ENCODE measurements at places on chromosomes 16 and 17.

GRCh38 chr17:409308-409847 lies 56.8 kb upstream of the RPH3AL start:
- DNase-seq, result no peak

DNA sequence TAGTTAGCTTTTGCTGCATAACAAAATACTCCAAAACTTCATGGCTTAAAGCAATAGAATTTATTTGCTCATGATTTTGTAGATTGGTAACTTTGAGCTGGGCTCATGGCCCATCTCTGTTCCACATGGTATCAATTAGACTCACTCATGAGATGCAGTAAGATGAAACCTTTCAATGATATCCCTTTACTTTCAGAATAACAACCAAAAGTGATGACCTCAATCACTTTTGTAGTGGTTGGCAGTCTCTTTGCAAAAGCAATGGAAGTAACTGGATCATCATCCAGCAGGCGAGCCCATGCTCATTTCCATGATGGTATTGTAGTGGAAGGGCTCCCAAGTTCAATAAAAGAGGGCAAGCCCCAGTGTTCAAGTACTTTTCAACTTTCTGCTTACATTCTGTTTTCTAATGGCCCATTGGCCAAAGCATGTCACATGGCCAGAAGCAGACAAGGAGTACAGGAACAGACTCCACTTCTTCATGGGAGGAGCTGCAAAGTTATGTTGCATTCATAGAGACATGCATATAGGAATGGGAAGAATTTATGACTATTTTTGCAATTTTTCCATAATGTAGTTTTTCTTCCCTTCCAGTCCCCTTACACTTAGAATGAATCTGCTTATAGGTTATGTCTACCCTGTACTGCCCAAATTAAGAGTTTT lies 41.7 kb downstream of the EFCAB5 start:
- DNase-seq, result no peak

DNA sequence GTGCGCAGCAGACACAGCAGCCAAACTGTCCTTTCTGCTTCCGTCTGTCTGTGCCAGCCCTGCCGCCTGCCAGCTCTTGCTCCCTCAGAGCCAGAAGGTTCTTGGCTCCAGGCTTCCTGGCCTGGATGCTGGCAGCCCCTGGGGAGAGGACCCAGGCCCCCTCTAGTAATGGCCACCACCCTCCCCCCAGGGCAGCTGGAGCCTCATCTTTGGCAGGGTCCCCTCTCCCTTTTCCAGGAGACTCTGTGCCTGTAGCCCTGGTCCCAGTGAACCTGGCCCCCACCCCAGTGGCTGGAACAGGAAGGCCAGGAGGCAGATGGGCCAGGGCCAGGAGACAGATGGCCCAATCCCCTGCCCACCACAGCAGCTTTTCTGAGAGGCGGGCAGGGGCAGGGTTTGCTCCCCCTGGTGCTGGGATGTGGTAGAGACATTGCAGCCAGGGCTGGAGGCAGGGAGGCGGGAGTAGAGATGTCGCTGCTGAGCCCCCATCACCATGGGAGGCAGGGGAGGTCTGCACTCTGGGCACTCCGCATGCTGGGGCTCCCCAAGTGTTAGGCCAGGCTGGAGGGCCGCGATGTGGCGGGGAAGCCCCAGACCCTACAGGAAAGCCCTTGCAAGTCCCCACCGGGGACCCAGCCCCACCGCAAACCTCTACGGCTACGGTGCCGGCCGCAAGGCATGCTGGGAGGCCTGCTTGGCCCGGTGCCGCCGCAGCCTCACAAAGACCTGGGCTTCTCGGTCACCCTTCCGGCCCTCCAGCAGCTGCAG lies 16.7 kb downstream of the UNC13D start:
- DNase-seq, result peak; percentile 49

DNA sequence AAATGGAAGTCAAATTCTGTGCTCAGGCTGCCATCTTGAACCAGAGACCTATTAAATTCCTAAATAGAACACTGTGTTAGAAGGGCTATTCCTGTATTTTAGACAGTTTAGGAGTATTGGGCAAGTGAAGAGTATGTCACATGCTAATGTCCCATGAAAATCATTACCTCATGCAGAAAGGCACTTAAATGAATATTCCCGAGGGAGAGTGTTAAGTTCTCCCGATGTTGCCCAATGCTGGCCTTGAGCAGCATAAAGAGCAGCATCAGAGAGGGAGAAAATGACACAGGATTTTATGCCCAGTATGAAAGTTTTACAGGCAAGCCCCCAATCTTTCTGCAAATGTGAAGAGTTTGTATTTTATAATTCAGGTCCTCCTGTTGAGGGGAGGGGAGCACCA lies 28.2 kb upstream of the SHISA6 start:
- DNase-seq, result no peak

GRCh38 chr17:27430882-27431491 lies 25.3 kb upstream of the KSR1 start:
- no peak for DNase-seq

GRCh38 chr17:39014795-39015545 lies 47.8 kb upstream of the FBXO47 start:
- no peak for DNase-seq

GRCh38 chr17:56231693-56232092 lies 78.4 kb downstream of the ANKFN1 start:
- no peak for DNase-seq

DNA sequence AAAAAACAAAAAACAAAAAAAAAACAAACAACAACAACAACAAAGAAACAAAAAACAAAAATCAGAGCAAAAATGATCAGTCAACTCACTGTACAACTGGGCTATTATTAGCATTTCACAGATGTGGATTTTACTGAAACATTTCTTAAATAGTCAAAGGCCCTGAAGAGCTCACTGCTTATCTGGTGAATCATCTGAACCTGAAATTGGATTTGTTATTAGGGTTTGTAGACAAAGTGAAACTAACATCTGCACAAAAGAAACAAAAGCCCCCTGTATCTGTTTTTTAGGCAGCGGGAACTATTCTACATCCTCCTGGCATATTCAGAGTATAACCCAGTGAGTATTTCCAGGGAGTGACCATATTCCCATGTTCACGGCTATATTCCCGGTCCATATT lies 32.6 kb upstream of the KSR1 start:
- DNase-seq, result no peak

DNA sequence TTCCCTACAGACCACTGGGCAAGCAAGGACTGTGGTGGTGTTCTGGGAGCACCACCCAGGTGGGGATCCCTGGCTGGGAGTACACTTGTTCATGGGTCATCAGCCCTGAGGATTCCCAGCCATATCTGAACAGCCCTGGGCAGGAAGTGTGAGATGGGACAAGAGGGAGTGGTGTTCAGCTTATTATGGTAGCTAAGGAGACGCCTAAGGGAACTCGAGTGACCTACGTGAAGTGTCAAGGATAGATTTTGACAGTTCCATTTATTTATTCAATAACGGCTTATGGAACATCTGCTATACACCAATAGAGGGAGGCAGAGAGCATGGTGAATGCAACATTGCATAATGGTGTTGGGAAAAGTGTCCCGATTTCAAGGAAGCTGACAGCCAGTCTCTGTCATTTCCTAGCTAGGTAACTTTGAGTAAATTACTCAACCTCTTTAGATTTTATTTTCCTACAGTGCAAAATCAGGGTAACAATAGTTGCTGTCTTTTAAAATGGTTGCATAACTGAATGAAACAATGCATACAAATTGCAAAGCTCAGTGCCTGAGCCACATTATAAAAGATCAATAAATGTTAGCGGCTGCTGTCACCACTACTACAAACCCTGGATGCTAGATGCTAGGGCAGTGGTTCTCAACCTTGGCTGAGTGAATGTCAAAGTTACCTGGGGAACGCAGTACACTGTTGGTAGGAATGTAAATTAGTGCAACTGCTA lies 534.1 kb downstream of the GRIN2A start:
- DNase-seq, result no peak

- DNase-seq, result no peak
Observed at GRCh38 chr16:87979352-87979751, 28.1 kb downstream of the BANP start.

- no peak for DNase-seq
Observed at GRCh38 chr16:11470676-11471415, 115.9 kb downstream of the LITAF start.

DNA sequence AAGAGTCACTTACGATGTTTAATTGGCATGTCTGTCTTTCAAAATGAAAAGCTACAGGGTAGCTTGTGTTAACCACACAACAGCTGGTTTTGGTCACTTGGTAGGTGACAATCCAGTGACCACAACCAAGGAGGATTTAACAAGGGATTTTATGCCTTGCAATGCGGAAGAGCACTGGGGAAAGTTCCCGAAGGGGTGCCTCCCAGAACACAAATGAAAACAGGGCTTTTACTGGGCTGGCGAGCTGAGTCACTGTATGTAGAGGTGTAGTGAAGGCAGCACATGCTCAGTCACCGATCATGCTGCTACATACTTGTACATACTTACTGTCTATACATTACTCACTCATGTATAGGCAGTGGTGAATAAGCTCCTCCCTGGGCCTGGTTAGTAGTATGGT lies 483.5 kb downstream of the CDH13 start:
- no peak for DNase-seq

DNA sequence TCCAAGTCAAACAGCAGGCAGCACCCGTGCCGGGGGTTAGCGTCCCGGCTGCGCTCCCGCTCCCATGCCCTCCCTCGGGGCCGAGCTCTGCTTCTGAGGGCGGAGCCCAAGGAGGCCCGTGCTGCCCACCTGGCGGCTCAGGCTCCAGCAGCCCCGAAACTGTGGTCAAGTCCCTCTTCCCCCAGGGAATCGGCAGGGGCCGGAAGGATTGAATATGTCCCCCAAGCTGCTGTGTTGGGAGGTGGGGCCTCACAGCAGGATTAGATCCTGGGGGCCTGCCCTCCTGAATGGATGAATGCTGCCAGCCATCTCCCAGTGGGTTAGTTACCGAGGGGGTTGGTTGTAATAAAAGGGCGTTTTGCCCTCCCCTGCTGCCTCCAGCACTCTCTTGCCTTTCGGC lies 33.9 kb downstream of the MAP2K3 start:
- no peak for DNase-seq

DNA sequence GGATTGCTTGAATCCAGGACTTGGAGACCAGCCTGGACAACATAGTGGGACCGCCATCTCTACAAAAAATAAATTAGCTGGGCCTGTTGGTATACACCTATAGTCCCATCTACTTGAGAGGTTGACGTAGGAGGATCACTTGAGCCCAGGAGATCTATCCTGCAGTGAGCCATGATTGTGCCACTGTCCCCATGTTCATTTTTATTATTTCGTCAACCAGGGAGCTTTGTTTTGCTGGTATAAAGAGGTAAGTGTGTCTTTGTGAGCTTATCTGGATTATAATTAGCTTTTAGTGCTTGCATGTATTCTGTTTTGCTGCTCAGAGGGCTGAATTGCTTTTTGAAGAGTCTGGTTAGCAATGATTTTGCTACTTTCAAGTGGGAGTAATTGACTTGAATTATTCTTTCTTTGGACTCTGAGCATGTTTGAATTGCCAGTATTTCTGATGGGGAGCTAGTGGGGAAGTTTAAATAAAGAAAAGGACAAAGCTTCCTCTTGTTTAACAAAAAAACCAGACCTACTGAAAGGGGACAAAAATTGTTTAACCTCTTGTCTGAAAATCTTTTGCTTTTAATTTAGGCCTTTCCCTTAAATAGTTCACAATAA lies 31.6 kb upstream of the BCAS3 start:
- DNase-seq, result peak; percentile 87

GRCh38 chr17:74694081-74694480 lies 18.6 kb downstream of the CD300LF start:
- DNase-seq, result no peak

DNA sequence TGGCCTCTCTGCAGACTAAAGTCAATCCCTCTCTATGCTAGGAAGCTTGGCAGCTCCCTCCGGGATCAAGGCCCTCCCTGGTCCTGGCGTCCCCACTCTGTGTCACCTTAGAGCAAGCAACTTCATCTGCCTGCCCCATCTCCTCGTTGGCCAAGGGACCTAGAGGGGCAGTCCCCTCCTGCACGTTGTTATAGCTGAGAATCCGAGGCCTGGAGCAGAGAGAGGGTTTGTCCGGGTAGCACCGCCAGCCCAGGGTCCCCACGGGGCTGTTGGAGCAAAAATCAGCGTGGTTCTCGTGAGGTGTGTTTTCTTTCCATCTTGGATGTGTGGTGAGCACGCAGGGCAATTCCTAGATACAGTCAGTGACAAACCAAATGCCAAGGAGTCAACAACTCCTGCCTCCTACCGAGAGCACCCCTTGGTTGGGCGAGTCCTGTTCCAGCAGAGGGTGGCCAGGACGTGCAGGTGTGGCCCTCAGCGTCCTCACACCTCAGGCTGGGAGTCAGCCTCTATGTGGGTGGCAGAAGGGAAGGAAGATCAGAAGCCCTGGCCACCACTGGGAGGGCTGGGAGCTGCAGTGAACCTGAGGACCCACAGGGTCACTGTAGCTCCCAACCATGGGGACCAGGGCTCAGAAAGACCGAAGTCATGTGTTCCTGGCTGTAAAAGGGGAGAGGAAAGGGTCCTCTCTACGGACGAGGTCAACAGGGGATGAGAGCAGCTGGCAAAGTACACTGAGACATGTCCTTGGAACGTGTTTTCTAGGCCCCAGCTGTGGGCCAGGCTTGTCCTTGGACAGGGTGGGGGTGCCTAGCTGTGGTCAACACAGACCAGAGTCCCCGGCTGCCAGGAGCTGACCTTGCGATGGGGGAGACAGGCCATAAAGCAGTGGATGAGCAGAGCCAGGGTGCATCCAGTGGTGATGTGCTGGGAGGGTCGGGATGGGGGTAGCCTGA lies 85.6 kb upstream of the CIBAR2 start:
- no peak for DNase-seq

- DNase-seq, result no peak
Observed at GRCh38 chr16:73846356-73846755, 450.3 kb upstream of the PSMD7 start.

DNA sequence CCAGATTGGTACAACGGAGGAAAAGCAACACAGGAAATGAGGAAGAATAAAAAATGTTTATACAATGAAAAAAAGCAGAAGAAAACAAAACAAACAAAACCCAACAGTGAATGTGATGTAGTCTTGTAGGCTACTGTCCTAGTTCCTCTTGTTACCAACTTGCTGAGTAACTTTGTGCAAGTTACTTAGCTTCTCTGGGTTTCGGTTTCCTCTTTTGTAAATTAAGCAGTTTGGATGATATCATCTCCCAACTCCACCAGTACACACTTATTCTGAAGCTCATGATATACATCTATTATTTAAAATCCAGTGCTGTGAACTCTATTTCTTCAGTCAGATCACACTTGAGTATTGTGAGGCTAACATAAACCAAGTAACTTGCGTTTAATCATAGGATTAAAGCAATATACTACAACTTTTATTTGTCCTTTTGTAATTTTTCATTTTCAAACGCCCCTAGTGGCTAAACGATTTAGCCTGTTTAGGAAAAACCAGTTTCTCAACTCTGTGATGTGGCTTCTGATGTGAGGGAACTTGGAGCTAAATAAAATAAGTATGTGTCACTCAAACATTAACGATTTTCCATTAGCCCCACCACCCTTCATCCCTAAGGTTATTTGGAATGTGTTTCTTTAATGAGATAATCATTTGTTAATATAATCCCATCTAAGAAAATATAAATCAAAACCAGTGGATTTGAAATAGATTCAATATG lies 1.4 kb upstream of the UNK start:
- no peak for DNase-seq

DNA sequence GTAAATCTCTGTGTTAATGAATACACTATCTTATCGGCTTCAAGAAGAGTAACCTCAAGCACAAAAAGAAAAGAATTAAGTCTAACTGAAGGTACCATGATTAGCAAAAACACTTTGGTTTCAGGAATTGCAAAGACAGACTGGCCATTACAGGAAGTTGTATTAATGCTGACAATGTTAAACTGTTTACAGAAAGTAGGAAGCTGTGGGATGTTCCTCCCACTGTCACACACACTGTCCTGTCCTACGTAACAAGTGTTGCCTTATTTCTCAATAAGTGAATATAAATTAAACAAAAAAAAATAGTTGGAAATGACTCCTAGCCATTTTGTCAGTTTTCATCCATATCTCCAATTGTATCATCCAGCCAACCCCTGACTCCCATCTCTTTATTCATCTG lies 8.6 kb downstream of the GNA13 start:
- DNase-seq, result no peak

Data from NCI-H1436 treated with DMSO at 0.1 percent for 48 hours (cell line).